H9 (cell line): ENCODE measurements at places on chromosomes 5 and 9. TPM values are rescaled to one million over a fixed set of nuclear protein-coding genes. Genes with fewer than 3 reads are reported as not detected.

- no peak overlapping the region for H3K27ac ChIP-seq
- H3K36me3 ChIP-seq, result no peaks in the 10 kb centered on the region
- H3K4me3 ChIP-seq, result no peak overlapping the region
- DNase-seq, result no peak
- no peaks in the 10 kb centered on the region for H3K4me1 ChIP-seq
- no peaks in the 10 kb centered on the region for H3K27me3 ChIP-seq
These were observed 383.4 kb downstream of the TMEM38B start for GRCh38 chr9:106077731-106078130.

DNA sequence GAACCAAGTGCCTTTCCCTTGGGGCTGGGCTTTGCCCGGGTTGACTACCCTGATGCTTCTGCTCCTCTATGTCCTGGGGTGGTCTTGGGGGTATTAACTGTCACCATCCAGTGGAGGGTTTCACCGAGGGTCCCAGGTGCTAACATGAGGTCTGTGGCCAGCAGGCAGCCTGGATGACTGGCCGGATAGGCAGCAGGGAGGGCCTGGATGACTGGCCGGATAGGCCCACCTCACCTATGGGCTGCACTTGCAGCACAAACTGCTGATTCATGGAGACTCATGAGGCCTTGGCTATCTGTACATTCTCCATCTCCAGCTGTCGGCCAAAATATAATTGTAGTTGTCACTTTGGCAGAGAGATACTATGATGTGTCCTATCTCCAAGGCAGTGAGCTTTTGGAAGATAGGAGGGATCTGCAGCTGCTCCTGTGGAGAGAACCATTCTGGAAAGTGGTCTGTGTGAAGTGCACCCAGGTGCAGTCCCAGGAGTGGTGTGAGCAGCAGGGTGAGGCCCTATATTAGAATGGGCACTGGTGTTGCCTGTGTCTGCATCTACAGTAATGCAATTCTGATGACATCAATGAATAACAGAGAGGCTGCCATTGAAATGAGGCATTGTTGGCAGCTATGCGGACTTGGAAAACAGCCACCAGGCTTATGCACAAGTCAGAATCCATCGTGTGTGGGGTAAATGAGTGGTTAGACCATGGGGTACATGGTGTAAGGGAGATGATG, 26.3 kb upstream of the CDKN2AIPNL start:
- H3K27me3 ChIP-seq, result no peaks in the 10 kb centered on the region
- peaks cover 10% of the 10 kb centered on the region; the same call in 2 of the 3 replicates for H3K36me3 ChIP-seq
- no peak overlapping the region for H3K4me3 ChIP-seq
- H3K27ac ChIP-seq, result no peak overlapping the region
- peaks cover 2% of the 10 kb centered on the region for H3K4me1 ChIP-seq
- DNase-seq, result no peak

DNA sequence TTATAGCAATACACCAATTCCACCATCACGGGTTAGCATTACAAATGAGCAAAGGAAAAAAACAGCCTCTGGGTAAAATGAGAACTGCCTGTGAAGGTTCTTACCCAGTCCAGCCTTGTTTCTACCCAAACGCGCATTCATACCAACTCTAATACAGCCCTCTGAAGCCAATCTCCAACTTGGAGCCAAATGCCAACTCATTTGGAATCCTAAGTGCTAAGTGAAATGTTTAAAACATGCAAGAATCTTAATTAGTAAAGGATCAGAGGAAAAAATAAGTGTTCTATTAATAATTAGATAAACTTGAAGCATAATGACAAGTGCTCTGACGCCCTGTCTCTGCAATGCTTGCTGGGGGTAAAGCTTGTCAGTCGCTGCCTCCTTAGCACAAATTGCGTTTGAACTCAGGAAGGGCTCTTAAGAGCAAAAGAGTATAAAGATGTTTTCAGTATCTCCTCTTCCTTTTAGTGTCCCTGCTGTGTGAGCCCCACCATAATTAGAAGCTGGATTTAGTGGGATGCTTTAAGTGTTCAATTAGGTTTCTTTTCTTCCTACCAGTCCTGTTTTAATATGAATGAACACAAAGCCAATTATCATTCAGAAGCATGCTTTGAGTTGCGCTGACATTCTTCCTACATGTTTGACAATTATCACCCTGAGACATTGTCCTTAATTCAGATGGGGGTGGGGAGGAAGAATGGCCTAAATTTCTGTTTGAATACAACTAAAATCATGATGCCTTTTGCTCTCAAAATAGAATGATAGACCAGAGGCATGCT, 537.6 kb downstream of the DTWD2 start:
- peaks cover 2% of the 10 kb centered on the region; the same call in 1 of the 2 replicates for H3K4me1 ChIP-seq
- no peak for DNase-seq
- H3K27me3 ChIP-seq, result no peaks in the 10 kb centered on the region
- H3K27ac ChIP-seq, result no peak overlapping the region

DNA sequence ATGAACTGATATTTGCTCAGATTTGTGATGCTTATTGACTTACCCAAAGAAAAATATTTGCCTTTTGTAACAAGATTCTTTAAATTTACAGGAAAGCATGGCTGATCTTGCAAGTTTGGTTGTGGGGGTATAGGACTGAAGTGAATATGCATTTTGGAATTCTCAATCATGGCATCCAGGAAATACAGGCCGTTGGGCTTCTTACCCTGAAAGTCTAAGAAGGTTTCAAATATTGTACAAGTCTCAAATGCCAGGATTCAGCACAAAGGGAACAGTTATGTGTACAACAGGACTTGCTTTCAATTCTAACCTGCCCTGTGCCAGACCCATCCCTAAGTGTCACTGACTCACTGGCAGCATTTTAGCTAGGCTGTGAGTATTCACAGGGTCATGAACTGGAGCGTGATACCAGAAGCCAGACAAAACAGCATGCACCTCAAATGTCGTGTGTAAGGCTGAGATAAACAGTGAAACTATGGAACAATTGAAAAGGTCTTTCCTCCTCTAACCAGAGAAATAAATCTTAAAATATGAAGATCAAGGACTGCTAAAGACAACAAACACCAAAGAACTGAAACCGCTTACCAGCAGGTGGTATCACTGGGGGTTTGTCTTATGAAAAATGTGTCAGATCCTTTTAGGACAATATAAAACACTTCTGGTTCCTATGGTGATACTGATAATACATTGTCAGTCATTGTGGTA, 168.6 kb upstream of the RGMB start:
- H3K27me3 ChIP-seq, result no peaks in the 10 kb centered on the region
- H3K27ac ChIP-seq, result no peak overlapping the region
- no peak for DNase-seq
- H3K36me3 ChIP-seq, result peaks cover 5% of the 10 kb centered on the region
- no peaks in the 10 kb centered on the region for H3K4me1 ChIP-seq

The PPP2R2B gene
- total RNA-seq, result 14.3 and 15.2 TPM in 2 replicates

DNA sequence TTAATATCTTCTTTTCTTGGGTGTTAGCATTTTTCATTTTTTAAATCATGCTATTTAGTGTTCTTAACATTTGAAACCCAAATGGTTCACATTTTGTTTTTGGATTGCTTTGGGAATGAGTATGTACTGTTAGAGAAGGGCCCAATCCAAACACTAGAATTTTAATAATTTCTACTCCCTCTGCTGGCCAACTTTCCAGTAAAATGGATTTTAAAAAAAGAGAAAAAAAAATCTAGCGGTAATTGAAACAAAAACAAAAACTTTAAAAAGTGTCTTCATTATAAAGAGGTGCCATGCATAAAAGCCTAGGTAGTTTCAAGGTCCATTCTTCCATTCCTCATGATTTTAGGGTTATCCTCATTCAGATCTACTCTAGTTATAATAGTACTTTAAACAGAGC, 32.1 kb upstream of the RICTOR start:
- H3K27ac ChIP-seq, result no peak overlapping the region
- no peaks in the 10 kb centered on the region for H3K27me3 ChIP-seq
- no peak for DNase-seq
- no peaks in the 10 kb centered on the region for H3K36me3 ChIP-seq
- no peak overlapping the region for H3K4me3 ChIP-seq
- no peaks in the 10 kb centered on the region for H3K4me1 ChIP-seq

- peaks cover 3% of the 10 kb centered on the region; the same call in 1 of the 2 replicates for H3K4me1 ChIP-seq
- H3K27ac ChIP-seq, result no peak overlapping the region
- DNase-seq, result no peak
- H3K36me3 ChIP-seq, result no peaks in the 10 kb centered on the region
- no peak overlapping the region for H3K4me3 ChIP-seq
- no peaks in the 10 kb centered on the region for H3K27me3 ChIP-seq
These were observed 60.1 kb downstream of the MVB12B start for GRCh38 chr9:126386776-126387175.

The DBH gene
- not detected in 2 replicates for total RNA-seq

DNA sequence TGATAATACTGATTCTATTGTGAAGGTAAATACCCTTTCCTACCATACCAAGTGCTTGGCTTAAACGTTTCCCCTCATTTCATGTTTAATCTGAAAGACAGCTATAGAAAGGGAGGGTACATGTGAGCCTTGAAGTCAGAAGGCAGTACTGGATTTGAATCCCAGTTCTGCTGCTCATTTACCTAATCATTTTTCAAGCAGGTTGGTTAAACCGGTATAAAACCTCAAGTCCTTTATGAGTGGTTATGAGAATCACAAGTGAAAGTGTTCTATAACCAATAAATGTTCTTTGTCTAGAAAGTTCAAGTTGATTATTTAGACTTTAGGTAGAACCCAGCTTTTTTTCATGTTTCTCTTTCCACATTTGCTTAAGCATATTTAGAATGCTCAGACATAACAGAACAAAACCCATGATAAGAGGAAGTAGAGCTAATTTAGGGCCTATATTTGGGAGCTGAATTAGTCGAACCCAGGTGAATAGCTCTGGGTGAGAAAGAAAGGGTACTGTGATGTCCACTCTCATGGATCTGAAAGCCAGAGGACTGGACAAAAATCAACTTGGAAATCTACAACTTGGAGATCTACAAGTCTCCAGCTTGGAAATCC, 29.7 kb upstream of the F2RL2 start:
- no peak for DNase-seq
- H3K27me3 ChIP-seq, result no peaks in the 10 kb centered on the region; the same call in 1 of the 2 replicates
- no peak overlapping the region for H3K4me3 ChIP-seq
- H3K4me1 ChIP-seq, result no peaks in the 10 kb centered on the region
- peaks cover 17% of the 10 kb centered on the region for H3K36me3 ChIP-seq
- H3K27ac ChIP-seq, result no peak overlapping the region

DNA sequence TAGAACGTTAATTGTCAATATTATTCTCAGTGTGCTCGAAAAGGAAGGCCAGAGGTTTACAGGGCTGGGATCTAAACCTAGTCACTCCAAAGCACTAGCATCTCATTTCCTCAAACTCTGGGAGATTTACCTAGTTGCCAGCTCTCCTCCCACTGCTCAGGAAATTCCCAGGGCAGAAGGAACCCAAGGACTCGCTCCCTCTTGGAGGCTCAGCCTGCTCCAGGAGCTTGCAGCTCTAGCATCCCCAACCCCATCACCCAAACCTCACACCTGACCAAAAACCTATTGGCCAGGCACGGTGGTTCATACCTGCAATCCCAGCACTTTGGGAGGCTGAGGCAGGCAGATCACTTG, 26.0 kb downstream of the SERINC5 start:
- no peak overlapping the region for H3K27ac ChIP-seq
- no peak overlapping the region for H3K4me3 ChIP-seq
- H3K27me3 ChIP-seq, result no peaks in the 10 kb centered on the region
- H3K4me1 ChIP-seq, result peaks cover 6% of the 10 kb centered on the region; the same call in 1 of the 2 replicates
